Activated CD8-positive, alpha-beta memory T cell treated with anti-CD3 and anti-CD28 coated beads, Interleukin-2, amount 10 ng/mL, durations not matched to agents 7 days and 5 days (primary cell): ENCODE measurements at places on chromosomes 6 and 20.
A peak's percentile ranks its signal among the peaks of the same experiment; 100 is the strongest.

GRCh38 chr6:130293800-130294199, 71.0 kb upstream of the SAMD3 start:
- peak; percentile 64 for DNase-seq

DNA sequence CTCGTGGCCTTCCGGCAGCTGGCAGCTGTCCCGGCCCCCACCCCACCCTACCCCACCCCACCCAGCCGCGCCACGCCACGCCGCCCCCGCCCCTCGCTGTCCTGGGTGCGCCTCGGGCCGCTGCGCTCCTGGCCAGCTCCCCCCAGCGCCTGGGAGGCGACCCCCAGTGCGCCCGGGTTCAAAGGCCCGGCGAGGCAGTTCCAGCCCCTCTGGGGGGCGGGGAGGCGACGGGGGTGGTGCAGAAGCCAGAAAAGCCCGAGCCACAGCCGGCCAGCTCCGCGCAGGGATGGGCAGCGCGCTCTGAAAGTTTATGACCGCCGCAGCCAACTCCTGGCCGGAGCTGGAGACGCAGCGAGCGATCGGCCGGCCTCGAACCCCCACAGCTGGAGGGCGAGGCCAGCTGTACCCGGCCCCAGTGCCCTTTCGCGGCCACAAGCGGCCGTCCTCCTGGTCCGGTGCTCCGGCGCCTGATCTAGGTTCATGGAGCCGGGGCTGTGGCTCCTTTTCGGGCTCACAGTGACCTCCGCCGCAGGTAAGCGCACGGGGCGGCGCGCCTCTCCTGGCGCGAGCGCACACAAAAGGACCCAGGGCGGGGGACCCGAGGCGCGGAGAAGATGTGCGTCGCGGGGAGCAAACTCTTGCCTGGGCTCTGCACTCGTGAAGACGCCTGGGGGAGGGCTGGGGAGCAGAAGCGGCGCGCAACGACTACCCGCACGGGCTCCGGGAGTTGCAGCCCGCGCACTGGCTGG, at the start of gene EDN3:
Gene EDN3 (plus strand): TSS at position 279 of the 749 bp plus-strand sequence. CDS start 202 bp downstream, at position 481.
- DNase-seq, result no peak

DNA sequence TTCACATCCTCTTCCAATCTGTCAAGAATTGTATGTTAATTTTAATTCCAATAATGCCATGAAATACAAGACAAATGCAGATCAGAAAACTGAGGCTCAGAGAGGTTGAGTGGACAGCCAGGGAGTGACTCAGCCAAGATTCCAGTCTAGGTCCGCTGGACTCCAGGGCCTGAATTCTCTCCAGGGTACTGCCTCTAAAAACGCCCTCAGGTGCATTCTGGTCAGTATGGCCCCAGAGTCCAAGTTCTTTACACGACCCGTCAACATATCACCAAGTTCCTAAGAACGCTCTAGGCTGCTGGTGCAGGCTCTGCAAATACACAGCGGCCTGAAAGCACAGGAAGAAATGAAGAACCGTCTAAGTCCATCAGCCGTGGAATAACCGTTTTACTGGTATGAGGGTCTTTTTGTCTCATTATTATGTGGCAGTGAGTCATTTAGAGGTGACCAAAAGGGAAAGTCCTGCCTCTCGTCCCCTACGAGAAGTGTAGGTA, 709 bp upstream of the ASXL1 start:
- no peak for DNase-seq

- no peak for DNase-seq
These were observed 103.5 kb downstream of the LAMP5 start for GRCh38 chr20:9617940-9618339.

DNA sequence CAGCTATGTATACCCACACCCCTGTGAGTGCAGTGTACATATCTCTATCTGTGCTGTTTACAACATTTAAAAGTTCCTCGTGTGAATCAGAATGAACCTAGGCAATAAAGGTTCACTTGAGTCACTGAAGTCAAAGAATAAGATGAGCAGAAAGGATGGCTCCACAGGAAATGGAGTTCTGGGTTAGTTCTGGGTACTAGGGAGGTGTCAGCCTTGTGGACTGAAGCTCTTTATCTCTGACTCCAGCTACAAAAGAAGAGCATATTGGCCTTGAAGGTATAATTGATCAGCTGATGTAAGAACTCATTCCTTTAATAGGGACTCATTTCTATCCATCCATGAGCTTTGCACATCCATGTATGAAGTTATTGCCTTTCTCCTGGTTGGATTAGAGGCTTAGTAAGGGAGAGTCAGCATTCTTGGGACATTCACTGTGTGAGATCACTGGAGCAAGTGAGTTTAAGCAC, 73.9 kb upstream of the BACH2 start:
- no peak for DNase-seq

GRCh38 chr6:82257088-82257774, 9.7 kb upstream of the IBTK start:
- no peak for DNase-seq

DNA sequence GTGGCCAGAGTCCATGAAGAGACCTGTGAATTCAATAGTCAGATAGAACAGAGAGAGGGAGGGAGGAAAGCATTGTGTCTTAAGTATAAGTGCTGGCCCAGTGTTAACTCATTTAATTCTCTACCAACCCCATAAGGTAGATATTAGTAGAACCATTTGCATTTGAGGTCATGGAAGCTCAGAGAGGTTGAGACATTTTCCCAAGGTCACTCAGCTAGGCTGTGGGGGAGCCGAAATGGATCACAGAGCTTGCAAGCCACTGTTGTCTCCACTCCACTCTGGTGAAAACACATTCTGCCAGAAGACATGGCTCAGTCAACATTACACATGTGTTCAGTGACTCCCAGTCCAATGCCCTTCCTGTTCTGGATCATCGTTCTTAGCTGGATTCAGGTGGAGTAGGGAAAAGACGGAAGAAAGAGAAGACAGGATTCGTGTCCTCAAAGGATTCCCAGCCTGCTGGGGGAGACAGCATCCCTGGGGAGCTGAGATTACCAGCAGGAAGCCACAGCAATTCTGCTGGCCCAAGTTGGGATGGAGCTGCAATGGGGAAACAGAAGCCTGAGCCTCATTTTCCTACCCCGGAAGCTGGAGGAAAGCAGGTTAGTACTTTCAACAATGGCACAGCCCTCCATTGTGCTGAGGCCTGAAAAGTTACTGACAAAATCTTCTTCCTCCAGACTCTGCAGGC, 27.0 kb upstream of the MDGA1 start:
- no peak for DNase-seq

DNA sequence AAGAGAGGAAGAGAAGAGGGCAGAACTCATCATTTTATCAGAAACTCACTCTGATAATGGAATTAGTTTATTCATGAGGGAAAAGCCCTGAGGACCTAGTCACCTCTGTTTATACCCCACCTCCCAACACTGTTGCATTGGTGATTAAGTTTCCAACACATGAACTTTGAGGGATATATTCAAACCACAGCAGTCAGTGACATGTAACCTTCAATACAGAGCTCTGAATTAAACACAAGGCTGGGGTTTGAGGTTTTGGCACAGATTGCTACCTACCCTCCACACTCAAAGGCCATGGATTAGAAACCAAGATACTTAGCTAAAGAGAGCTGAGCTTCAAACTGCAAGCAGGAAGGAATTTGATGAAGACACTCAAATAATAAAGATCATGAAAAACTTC, 48.5 kb upstream of the MOCS1 start:
- DNase-seq, result no peak

GRCh38 chr6:70103798-70104197, 199.1 kb downstream of the COL9A1 start:
- no peak for DNase-seq

DNA sequence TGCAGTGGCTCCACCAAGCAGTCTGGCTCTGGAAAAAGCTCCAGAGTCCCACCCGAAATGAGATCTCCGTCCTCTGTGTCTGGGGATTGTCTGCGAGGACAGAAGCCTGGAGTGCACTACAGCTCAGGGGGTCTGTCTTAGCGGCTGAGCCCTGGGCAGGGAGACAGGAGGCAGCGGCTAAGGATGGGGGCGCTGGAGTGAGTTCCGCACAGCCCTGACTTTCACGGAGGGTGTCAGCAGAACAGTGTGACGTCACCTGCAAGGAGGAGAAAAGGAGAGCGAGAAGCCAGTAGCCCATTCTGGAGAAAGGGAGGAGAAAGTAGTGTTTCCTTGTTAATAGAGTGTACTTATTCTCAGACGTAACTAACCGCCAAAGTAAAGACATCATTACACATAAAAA, 97.6 kb downstream of the FAM50B start:
- DNase-seq, result no peak

GRCh38 chr6:37168163-37168758, 1.7 kb upstream of the PIM1 start:
- no peak for DNase-seq

- DNase-seq, result no peak
These were observed 108.0 kb upstream of the FAM184A start for GRCh38 chr6:119186490-119186889.

DNA sequence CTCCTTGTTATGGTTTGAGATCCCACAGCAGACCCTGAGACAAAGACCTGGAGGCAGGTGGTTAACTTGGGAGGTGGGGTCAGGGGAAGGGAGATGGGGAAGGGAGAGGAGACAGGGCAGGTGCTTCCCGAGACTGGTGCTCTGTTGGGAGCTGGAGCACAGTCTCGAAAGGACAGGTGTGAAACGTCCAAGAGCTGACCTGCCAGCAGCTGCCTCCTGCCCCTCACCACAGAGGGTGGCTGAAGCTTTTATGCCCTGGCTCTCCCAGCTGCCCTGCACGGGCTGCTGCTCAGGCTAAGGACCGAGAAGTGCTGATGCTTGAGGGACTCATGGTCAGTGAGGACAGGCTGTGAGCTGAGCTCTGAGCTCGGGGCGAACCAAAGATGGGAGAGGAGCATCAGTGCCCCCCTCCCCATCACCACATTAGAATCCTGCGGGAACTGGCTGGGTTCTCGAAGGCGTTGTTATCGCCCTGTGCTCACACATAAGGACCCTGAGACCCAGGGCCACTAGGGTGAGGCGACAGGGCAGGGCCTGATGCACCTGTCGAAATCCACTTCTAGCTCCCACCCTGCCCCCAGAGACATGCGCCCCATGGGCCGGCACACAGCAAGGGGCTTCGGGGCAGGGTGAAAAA, 25.3 kb upstream of the CD93 start:
- DNase-seq, result no peak

DNA sequence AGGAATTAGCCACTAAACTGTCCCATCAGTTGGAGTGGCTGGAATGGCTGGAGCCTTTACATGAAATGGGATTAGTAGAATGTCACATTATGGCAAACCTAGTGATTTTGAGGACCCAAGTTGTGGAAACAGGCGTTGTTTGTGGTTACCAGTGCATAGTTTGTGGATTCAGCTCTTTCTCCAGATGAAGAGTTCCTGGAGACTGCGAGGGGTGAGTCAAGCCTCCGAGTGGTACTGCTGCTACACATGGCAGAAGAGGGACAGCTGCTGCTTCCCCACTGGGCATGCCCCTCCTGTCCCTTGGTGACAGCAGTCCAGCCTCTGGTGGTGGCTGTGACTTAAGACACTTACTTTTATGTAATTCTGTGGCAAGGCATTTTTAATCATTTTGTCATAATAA, 94.2 kb upstream of the SCP2D1 start:
- DNase-seq, result no peak

GRCh38 chr20:39107741-39108140, 145.6 kb downstream of the DHX35 start:
- DNase-seq, result no peak

DNA sequence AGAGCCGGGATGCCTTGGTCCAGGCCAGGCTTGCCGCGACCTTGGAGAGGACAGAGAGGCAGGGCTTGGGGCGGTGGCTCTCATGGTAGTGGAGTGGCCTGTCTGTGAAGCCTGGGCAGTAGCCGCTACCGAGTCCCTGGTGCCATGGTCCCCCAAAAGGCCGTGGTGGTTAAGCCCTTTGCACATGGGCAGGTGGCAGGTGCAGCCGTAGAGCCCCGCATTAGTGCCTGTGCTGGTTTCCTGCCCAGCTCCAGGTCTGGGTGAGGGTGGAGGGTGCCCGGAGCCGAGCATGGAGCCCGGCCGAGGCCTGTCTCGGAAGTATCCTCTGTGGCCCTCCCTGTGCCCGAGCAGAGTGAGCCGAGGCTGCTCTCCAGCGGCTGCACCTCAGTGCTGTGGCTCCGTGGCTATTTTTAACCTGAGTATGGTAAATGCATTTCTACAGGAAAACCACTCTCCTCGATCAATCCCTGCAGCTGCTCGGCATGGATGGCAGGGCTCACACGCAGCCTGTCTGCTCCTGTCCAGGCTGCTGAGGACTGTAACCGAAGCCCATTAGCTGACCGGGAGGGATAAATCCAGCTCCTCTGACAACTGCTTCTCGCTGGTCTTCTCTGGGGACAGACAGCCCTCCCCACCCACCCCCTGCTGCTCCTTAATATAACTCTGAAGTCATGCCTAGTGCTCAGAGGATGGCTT, 36.3 kb upstream of the GATA5 start:
- no peak for DNase-seq

- no peak for DNase-seq
These were observed 1.6 kb downstream of the TPBG start for GRCh38 chr6:82365016-82365795.

DNA sequence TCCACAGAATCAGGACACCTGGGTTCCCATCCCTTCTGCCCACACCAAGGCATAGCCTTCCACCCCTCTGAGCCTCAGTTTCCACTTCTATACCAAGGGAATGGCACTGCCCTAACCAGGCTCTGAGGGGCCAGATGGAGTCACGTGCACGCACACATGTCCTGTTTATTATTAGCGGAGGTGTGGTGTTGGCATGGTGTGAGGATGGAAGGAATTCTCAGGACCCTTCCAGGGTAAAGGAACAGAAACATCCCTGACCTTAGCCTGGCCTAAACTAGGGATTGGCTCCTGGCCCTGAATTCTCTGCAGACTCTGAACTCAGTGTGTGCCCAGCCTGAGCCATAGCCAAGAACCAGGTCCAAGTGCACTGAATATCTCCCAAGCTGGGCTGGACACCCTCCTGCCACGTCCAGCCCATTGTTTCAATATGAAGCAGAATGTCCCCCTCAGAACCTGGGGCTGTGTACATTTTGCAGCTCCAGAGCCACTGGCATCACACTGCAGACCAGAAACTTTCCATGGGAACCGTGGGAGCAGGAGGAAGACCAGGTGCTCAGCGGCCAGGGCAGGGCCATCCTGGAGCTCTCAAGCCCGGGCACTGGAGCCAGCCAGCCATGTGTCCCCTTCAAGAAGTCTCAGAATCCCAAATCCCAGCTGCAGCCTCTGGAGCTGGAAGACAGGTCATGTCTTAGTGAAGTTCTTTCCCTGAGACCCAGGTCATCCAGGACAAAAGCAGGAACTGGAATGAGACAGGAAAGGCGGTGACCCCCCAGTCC, 208.4 kb downstream of the ANKRD60 start:
- DNase-seq, result no peak

DNA sequence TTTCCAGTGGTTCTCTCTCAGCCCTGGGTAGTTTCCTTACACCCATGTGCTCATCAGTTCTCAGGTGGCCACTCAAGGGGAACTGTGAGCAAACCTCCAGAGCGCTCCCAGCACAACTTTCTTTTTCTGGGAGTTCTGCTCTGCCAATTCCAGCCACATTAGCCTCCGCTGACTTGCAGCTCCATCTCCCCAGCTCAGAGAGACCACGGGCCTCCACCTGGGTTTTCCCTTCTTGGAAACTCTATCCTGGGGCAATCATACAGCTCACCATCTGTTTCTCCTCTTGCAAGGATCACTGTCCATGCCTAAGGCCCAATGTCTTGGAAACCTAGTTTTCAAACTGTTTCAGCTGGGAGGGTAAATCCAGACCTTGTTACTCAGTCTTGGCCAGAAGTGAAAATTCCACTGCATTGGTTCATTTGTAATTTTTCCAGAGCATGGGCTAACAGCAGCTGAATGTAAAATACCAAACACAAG, 129.9 kb downstream of the EYA2 start:
- DNase-seq, result no peak

GRCh38 chr6:89098461-89098860, 17.9 kb downstream of the PNRC1 start:
- no peak for DNase-seq
